Endodermal cell (in vitro differentiated cells): ENCODE measurements at places on chromosomes 11 and 22. TPM values are rescaled to one million over a fixed set of nuclear protein-coding genes. Genes with fewer than 3 reads are reported as not detected.

- no peak overlapping the region for H3K4me3 ChIP-seq
- peaks cover 2% of the 10 kb centered on the region for H3K4me1 ChIP-seq
- no peaks in the 10 kb centered on the region for H3K36me3 ChIP-seq
- H3K27me3 ChIP-seq: peaks cover 35% of the 10 kb centered on the region
- no peak for DNase-seq
Measured at GRCh38 chr11:45920531-45921477, 1.7 kb upstream of the LARGE2 start.

DNA sequence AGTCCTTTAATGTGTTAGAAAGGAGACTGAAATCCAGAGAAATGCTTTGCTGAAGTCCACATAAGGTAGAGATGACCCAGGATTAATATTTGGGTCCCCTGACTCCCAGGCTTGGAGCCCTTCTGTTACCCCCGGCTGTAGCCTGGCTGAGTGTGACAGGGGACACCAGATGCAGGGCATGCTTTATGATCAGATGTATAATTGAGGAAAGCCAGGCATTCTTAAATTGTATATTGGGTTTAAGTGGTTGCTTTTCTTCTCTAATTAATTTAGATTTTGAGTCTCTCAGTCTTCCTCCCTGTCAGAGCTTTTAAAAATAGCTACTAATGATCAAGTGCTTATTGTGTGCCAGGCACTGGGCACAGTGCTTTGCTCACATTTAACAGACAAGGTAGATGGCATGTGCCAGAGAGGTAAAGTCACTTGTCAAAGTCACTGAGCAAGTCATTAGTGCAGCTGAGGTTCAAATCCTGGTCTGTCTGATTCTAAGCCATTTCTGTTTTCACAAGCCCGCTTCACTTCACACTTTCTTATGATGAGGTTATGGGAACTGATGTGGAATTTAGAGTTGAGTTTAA lies 7.9 kb downstream of the ZNRF3 start:
- peaks cover 6% of the 10 kb centered on the region for H3K4me1 ChIP-seq
- H3K36me3 ChIP-seq: no peaks in the 10 kb centered on the region
- H3K27me3 ChIP-seq: no peaks in the 10 kb centered on the region
- no peak overlapping the region for H3K4me3 ChIP-seq
- no peak for DNase-seq
- H3K27ac ChIP-seq: no peak overlapping the region

DNA sequence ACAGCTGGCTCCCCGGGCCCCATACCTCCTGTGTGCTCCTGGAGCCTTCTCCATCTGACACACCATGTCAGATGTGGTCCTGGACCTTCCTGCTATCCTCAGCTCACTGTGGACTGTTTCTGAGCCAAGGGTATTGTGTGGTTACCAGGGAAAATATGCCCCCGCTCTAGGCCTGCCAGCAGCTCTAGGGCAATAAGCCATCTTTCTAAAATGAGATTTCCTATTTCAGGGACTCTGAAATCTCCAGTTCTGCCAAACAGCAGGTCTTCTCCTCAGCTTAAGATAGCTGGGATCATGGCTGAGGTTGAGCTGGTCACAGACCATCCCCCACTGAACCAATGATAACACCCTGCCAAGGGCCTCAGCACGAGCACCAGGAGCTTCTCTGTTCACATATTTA lies 227.6 kb downstream of the ST3GAL4 start:
- no peak for DNase-seq
- no peak overlapping the region for H3K4me3 ChIP-seq
- H3K27me3 ChIP-seq: no peaks in the 10 kb centered on the region
- H3K36me3 ChIP-seq: no peaks in the 10 kb centered on the region
- no peak overlapping the region for H3K27ac ChIP-seq

- H3K27me3 ChIP-seq: no peaks in the 10 kb centered on the region
- no peak overlapping the region for H3K4me3 ChIP-seq
- no peak overlapping the region for H3K27ac ChIP-seq
- DNase-seq: no peak
Measured at GRCh38 chr11:12272821-12273617, 104.4 kb upstream of the PARVA start.

- no peak overlapping the region for H3K4me3 ChIP-seq
- H3K27me3 ChIP-seq: peaks cover 6% of the 10 kb centered on the region
- no peaks in the 10 kb centered on the region for H3K4me1 ChIP-seq
- no peaks in the 10 kb centered on the region for H3K36me3 ChIP-seq
Measured at GRCh38 chr11:19552656-19553260, 159.9 kb upstream of the NAV2 start.

DNA sequence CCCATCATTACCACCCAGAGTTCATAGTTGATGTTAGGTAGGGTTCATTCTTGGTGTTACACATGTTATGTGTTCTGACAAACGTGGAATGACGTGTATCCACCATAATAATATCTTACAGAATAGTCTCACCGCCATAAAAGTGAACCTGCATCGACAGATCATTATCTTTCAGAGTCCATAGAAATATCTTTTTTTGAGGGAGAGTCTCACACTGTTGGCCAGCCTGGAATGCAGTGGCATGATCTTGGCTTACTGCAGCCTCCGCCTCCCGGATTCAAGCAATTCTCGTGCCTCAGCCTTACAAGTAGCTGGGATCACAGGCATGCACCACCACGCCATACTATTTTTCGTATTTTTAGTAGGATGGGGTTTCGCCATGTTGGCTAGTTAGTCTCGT lies 113.9 kb downstream of the BCR start:
- no peak overlapping the region for H3K27ac ChIP-seq
- no peaks in the 10 kb centered on the region for H3K27me3 ChIP-seq
- DNase-seq: no peak
- H3K36me3 ChIP-seq: peaks cover 95% of the 10 kb centered on the region

- H3K4me1 ChIP-seq: no peaks in the 10 kb centered on the region
- H3K27me3 ChIP-seq: peaks cover 4% of the 10 kb centered on the region
- no peaks in the 10 kb centered on the region for H3K36me3 ChIP-seq
- DNase-seq: no peak
Measured at GRCh38 chr11:112889446-112889845, 71.8 kb upstream of the NCAM1 start.

- H3K27ac ChIP-seq: no peak overlapping the region
- no peak overlapping the region for H3K4me3 ChIP-seq
- H3K36me3 ChIP-seq: no peaks in the 10 kb centered on the region
- peaks cover 7% of the 10 kb centered on the region for H3K4me1 ChIP-seq
- no peaks in the 10 kb centered on the region for H3K27me3 ChIP-seq
Measured at GRCh38 chr11:46251954-46252353, 25.5 kb upstream of the CREB3L1 start.

SCT gene
- 5.6 and 6.1 TPM in 2 replicates for total RNA-seq
